ENCODE measurements at places on chromosomes 16 and 17.

GRCh38 chr17:78416791-78417530, 38.5 kb downstream of the PGS1 start:
- DNase-seq: no peak

DNA sequence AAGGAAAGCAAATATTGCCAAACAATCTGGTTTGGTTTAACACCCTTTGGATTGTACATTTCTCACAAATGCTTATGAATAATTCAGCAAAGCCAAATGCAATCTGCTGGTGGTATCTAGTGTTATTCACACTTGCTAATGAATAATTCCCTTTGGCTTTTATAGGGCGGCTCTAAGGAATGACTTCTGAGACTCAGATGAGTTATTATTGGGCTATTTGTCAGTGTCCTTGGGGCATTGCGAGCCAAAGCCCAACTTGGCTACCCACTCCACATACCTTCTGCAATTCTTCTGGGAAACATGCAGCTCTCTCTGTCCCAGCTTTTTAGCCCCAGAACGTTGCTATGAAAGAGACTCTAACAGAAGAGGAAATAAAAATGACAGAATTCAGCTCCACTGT, 41.1 kb downstream of the FTO start:
- DNase-seq: no peak

DNA sequence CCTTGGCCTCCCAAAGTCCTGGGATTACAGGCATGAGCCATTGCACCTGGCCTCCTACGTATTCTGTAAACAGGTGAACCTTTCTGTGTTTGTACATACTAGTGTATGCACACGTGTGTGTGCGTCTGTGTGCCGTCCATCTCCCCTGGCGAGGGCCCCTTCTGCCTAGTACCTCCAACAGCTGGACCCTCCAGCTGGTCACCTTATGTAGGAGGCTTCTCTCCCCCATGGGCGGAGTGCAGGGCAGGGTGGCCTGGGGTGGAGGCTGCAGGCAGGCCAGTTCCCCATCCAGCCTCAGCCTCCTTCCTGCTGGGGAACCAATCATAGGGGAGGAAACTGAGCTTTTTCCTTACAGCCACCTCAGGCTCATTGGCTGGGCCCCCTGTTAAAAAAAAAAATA, 24.4 kb upstream of the DOC2B start:
- no peak for DNase-seq

DNA sequence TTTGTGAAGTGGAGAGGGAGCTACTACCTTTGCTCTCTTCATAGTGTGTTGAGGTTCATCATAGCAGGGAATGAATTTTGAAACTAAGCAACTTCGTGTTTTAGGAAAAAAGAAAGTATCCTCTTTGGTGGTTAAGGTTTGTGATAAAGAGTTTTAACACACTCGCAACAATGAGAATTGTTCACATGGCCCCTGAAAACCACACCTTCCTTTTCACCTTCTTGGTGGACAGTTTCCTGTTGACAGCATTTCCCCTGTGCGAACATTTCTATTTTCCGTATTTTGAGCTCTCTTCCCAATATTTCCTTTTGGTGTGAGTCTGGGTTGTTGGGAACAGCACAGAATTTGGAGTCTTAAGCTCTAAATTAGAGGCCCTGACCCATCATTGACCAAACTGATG, 3.8 kb downstream of the OR4D2 start:
- no peak for DNase-seq

DNA sequence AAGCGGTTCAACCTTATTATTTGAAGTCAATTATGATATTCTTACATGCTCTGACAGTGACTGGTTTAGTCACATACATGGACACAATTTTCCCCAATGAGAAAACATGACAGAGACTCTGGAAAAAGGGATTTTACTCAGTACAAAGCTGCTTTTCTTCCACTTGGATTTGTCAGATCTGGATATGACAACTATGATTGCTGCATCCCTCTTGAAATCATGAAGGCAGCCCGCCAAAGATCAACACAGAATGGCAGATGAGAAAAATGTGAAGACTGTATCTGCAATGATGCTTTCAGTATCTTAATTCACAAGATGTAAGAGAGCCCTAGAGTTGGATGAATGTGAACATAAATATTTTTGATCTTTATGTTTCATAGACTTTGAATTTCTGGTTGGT, 439.6 kb downstream of the CDH8 start:
- no peak for DNase-seq

All from activated CD8-positive, alpha-beta memory T cell treated with anti-CD3 and anti-CD28 coated beads for 24 hours (primary cell).